ENCODE measurements at places on chromosomes 6 and 20.
A peak's percentile ranks its signal among the peaks of the same experiment; 100 is the strongest.

DNA sequence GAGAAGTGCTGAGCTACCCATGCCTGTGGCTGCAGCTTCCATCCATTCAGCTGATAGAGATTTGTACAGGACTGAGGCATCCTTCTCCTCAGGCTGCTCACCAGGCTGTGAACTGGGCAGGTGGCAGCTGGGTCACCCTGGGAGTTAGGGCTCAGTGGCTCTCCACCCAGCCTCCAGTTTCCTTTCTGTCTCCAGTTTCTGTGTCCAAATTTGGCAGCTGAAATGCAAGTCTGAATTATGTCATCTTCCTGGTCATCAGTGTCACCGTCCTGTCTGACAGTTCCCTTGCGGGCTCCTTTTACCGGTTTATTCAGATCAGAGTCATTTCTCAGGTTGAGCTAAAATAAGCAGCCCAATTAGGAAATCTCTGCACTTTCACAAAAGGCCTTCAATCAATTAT, 93.3 kb downstream of the EDN1 start:
- DNase-seq: no peak

- no peak for DNase-seq
These were observed 103.6 kb downstream of the COL21A1 start for GRCh38 chr6:56143796-56144195.

DNA sequence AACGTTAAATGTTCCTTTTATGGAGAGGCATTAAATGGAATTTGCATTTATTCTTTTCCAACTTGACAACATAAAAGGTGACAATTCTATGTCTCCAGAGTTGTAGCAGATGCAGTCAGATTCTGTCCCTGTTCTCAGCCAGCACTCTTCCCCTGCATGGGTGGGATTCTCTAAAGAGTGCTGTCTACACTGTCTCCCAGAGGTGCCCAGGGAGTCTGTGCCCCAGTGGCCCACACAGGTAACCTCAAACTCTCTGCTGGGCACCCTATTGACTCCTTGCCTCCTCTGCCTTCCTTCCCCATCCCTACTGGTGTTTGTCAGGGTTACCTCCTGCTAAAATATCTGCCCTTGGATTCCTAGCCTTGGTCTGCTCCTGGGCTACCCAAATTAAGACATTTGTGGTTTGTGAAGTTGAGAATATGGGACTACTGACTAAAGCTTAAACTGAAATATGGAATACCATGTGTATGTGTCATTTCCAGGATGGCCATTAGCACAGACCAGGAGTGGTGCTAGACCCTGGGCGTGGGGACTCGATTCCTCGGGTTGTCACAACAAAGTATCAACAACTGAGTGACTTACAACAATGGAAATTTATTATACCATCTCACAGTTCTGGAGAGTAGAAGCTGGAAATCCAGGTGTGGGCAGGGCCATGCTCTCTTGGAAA, 284.7 kb downstream of the CDH26 start:
- no peak for DNase-seq

DNA sequence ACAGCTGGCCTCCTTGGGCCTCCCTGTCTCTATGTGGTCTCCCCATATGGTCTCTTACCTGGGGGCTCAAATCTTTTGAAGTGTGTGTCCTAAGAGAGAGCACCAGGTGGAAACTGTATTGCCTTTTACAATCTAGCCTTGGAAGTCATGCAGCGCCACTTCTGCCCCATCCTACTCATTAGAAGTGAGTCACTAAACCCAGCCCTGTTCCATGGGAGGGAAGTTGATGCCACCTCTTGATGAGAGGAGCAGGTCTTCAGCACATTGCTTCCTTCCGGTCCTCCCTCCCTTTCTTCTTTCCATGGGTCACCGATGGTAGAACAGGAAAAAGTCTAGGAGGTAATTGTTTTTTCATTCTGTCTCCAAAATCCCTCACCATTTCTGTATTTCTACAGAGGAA, 156.3 kb downstream of the FOXA2 start:
- DNase-seq: no peak

- DNase-seq: no peak
These were observed 312.6 kb upstream of the ID4 start for GRCh38 chr6:19524366-19525186.

- peak; percentile 27 for DNase-seq
These were observed 712 bp downstream of the DEK start for GRCh38 chr6:18263418-18264218.

DNA sequence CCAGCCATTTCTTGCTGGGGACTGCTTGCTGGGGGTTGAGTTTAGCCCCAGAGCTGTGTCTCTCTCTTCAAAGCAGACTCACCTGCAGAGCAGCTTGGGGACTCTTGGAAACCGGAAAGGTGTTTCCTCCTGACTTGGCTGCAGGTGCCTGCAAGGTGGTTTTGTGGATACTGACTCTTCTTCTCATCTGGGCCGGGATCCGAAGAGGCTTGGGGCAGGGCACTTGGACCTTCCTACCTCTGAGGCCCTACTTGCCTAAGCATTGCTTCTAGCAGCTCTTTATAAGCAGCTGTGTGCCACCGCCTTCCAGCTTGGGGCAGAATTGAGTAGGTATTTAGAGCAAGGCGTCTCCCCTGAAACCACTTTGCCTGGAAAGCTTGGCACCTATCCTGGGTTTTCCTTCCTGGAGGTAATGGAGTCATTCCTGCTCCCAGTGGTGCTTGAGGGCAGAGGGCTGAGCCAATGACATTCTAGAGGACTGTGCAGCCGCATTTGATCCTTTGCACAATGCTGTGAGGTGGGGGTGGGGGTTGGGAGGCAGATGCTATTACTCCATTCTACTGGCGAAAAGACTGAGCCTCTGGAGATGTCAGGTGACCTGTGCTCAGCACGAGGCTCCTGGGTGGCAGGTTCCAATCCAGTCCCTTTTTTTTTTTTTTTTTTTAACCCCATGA, 3.4 kb upstream of the CTSZ start:
- no peak for DNase-seq

- DNase-seq: no peak
These were observed 851.0 kb upstream of the EPHA7 start for GRCh38 chr6:94270091-94270948.

Data from activated CD4-positive, alpha-beta T cell treated with anti-CD3 and anti-CD28 coated beads, Interleukin-2, amount 50 U/mL, for 48 hours (primary cell).